ENCODE measurements at places on chromosomes 5 and 9. TPM values are rescaled to one million over a fixed set of nuclear protein-coding genes. Genes with fewer than 3 reads are reported as not detected.

DNA sequence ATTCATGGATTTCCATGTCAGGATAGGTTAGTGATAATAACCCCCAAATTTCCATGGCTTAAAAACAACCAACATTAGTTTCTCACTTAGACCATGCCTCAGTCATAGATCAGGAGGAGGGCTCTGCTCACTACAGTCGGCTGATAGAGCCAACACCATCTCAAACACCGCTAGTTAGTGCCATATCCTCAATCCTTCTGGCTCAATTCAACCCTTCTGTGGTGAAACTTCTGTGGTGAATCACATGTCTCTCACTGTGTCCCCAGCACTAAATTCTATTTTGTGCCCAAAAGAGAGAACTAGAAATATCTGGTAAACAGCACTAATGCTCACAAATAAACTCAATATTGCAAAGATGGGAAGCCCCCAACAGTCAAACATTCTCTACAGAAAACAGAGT is 21.1 kb downstream of the ECPAS start:
- DNase-seq = no peak

DNA sequence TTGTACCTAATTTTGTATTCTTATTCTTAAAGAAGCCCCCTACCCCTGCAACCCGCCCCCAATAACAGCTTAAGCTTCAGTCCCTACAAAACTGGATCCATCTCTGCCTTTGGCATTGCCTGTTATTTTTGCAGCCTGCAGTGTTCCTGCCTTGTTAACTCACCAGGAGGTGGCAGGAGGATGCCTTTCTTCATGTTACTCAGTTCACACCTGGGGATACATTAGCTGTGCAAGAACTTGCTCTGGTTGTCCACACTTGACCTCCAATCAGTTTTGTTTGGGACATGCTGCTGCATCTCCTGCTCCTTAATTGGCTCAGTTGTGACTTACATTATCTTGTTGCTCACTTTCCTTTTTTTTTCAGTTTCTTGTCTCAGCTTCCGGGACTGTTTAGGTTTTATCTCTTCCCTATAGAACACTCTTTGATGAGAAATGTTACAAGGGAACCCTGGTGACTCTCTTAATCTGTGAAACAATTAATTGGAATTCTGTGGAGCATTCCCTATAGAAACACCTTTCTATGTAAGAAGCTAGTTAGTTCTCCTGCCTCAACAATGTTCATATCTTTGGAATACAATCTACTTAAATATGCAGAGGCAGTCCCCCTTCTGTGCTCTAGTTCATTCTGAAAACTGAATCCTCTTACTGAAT is 467.7 kb upstream of the ACO1 start:
- DNase-seq = no peak

DNA sequence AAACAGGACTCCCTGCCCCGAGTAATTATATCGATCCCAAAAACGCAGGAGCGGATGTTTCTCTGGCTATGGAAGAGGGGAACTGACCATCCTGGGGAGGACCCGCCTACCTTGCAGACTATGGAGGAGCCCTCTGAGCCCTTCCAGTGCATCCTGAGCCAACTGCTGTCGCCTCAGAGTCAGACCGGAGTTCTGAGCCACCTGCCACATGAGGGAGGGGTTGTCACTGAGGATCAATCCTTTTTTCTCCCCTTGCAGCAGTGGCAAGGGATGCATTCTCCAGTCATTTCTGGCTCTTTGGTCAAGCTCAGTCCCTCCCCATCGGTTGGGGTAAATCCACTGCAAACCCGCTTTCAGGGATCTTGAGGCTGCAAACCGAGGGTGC is 709 bp downstream of the FANCG start:
- DNase-seq = no peak

DNA sequence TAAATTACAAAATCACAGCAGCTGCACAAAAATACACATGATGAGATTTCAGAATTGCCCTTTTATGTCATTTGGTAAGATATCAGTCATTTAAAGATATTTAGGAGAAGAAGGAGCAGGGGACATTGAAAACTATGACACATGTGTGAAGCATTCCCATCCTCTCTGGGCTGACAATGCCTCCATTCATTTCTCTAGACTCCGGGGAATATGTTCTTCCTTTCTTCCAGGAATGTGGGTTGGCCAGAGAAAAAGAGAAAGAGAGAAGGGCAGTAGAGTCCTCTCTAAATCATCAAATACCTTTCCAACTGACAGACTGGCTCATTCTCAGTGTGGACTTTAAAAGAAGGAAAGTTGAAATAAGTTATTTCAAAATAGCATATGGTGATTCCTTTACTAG is 205.6 kb upstream of the ADAMTSL1 start:
- no peak for DNase-seq

GRCh38 chr9:20015427-20015931 is 226.6 kb upstream of the SLC24A2 start:
- no peak for DNase-seq

DNA sequence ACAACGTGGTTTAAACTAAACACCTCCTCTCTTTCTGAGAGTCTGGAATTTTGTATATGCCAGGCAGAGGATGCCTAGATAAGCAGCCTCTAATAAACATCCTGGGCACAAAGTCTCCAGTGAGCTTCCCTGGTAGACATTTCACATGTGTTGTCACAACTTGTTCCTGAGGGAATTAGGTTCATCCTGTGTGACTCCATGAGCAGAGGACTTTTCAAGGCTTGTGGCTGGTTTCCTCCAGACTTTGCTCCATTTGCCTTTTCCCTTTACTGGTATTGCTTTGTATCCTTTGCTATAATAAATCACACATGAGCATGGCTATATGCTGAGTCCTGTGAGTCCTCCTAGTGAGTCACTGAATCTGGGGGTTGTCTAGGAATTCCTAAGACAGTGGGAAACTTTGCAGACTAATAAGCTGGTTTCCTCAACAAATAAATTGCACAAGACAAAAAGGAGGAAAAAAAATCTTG is 77.4 kb downstream of the NR2F1-AS1 start:
- DNase-seq = no peak

DIRAS2 gene
- not detected for total RNA-seq

DIPK1B gene
- 16.4 TPM for total RNA-seq

DNA sequence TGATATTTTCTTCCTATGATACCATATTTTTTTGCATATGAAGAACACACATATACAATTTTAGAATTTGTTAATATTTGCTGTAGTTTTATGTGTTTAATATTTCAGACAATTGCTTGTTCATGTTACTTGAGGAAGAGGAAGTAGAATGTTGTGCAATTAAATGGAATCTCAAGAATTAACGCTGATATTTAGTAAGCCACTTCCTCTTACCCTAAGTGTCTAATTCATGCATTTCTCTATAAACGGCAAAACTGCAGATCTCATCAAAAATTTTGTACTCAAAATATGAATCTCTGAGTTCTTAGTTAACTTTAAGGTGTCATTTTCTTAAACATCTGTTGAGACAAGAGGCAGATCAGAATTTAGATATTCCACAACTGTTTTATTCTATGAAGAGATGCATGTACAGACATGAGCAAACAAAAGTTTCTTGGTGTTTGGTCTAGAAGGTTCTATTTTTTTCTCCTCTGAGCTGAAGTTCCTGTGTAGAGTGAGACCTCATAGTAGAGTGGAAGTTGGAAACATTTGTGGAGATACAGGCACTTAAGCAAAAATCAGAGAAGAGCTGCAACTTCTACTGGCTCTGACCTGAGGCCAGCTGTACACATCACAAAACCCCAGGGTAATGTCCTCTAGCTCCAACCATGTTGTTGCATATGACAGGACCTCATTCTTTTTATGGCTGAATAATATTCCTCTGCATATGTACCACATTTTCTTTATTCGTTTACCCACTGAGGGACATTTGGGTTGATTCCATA is 16.6 kb upstream of the TGFBI start:
- DNase-seq = no peak

DNA sequence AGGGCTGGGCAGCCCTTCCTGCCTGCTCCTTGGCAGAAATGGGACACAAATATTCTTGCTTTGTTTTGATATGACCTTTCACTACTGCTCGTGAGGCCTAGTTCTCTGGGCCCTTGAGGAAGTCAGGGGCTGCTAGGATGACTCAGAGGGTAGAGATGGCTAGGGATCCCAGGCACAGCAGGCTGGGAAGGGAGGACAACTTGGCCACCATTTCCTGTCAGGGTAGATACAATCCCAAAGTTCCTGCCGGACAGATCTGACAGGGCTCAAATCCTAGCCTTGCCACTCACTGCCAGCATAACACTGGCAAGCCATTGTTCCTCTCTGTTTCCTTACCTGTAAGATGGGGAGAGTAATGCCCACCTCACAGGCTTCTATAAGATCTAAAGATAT is 31.7 kb upstream of the MEIKIN start:
- no peak for DNase-seq

DNA sequence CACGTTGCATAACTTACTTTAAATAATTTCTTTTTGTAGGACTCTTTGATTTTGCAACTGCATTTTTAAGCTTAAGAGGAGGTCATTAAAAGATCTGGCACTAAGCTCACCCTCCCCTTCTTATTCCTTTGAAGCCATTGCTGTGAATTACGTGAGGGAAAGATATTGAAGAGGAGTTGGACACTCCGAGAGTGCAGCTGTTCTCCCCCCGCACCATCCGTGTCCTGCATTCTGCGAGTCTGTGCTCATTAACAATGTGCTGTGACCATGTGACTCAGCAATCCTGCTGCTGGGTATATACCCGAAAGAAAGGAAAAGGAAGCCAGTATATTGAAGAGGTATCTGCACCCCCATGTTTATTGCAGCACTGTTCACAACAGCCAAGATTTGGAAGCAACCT is 40.0 kb downstream of the NXNL2 start:
- DNase-seq = no peak

DNA sequence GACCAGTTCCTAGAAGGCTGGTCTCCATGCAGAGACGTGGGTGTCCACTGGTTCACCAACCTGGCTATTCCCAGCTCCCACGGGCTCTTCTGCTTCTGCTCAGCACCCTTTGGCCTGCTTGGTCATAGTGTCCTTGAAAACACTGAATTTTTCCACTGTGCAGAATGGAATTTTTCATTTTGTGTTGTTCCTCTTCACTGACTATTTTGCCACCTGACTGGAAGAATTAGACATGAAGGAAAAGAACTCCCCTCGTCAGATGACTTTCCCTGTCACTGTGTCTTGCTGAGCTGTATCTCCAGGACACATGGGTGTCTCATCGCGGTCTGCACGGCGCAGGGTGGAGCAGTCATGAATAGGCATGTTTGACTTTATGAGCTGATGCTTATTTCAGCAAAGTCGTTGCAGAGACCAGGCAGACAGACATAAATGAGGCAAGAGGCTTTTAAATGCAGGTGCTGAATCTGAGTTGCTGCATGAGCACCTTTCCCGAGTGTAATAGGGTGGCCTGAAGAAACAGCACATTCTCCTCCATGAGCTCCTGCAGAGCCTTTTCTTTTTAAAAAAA is 50.2 kb upstream of the SEMA4D start:
- no peak for DNase-seq
